Endothelial cell (in vitro differentiated cells): ENCODE measurements at places on chromosomes 1 and 21.

GRCh38 chr1:43634721-43635120, 15.2 kb upstream of the KDM4A start:
- DNase-seq, result no peak

DNA sequence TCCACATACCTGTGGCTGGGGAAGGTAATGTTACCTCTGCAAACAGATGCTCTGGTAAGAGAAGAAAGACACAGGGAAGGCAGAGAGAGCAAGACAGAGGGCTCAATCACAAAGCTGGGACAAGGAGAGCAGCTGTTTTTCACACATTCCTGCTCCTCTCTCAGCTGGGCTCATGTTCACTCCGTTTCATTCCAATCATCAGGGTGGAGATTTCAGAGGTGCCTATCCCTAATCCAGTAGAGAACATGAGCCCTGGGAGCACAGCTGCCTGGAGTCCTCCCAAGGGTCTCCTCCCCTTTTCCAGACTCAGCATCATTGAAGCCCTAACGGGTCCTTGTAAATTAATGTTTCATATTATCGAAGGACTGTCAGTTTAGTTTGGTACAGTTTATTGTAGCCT, 19.4 kb downstream of the GADD45A start:
- DNase-seq, result no peak

- DNase-seq, result no peak
Measured at GRCh38 chr1:162230517-162230916, 146.1 kb downstream of the SPATA46 start.

DNA sequence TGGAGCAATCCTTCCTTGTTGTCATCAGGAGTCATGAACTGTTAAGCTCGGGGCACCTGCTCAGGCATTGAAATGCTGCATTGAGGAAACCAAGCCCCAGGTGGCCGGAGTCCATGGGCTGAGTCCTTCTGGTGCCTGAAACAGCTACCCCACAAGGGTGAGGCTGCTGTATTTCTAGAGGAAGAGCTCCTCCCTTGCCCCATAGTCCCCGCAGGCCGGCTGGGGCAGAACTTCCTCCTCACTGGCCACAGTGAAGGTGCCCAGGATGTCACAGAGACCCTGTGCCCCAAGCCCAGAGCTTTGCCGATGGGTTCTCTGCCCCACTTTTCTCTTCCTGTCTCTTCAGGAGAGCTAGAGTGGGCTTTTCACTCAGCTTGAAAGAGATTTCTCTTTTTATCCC, 80.8 kb upstream of the GCLM start:
- no peak for DNase-seq

DNA sequence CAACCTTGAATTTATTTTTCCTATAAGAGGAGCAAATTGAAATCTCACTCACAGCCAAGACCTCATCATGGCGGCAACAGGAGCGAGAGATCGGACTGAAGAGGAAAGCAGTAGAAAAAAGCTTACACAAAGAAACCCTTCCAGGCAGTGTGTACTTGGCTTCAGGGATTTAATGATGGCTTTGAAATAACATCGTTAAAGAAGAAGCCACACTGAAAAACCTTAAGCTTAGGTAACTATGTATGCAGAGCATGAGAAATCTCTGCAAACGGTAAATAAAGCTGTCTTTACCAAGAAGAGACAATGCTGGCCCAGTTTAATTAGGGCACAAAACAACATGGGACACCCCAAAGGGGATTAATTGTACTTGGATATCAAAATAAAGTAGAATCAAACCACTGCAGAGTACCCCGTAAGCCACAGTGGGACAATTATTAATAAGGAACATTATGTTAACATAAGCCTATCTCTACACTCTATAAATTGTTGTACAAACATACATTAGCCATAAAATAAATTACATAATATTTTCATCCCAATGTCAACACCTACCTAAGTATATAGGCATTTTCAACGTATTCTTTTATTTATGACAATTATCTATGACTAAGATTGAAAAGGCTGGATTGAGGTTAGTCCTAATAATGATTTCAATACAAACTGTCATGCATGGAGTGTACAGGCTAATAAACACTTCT, 360.2 kb upstream of the CHRM3 start:
- no peak for DNase-seq

GRCh38 chr1:200228486-200228885, 181.3 kb downstream of the ZNF281 start:
- DNase-seq, result no peak

DNA sequence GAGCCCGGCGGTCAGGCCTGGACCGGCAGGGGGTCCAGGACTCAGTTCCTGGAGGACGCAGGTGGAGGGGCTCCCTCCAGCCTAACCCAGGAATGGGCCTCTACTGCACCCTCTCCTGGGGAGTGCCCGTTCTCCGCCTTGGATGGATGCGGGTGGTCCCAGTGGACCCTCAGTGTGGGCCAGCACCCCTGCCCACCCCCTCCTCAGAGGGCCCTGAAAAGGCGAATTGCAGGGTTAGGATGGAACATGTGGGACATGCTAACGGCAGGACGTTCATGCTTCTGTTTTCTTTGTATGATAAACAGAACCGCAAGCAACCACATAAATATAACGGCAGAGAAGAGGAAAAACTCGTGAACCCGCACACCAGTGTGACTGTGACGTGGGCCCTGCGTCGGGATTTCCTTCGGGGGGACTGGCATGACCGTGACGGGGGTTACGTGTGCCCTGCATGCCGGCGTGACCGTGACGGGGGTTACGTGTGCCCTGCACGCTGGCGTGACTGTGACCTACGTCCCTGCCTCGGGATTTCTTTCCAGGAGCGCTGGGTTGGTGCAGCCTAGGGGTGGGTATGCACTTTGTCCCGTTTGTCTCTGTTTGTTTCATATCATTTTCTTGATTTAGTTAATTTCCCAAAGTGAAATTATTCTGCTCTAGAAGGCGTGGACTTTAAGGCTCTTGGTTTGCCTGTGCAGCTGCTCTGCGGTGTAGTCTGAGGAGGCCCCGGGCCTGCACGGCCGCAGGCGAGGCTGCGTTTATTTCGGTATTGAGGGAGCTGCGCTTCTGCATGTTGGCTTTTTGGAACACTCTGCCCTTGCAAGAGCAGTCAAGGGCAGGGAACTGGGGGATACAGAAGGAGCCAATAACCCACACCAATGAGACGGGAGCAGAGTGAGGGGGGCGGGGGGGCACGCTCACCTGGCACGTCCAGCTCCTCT, 3.1 kb downstream of the FTCD start:
- no peak for DNase-seq

DNA sequence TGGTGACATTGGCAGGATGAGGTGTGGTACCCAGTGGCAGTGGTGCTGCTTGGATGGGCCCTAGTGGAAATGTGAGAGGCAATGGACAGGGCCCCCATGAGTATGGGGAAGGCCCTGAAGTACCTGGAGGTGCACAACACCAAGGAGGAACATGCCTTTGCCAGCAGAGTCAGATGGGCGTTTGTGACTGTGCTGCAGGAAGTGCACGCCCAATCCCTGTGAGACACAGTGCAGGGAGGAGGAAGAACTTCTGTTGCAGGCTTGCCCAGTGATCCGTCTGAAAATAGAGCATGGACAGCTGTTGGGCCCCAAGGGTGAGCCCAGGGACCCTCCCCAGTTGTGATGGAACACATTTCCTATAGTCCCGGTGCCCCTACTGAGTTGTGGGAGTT, 42.7 kb downstream of the GJA5 start:
- DNase-seq, result no peak

DNA sequence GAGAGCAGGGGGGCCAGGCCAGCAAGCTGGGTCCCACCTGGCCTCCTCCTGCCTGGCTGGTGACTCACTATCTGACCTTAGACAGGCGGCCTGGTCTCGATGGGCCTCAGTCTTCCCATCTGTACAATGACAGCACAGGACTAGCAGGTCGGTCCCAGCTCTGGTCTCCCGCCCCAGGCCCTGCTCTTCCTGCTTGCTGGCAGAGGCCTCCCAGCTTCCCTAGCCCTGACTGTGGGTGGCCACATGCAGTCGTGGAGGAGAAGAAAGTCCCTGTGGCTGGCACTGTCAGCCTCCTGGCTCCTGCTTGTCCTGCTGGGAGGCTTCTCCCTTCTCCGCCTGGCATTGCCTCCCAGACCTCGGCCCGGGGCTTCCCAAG, 817 bp downstream of the EXTL1 start:
- no peak for DNase-seq

DNA sequence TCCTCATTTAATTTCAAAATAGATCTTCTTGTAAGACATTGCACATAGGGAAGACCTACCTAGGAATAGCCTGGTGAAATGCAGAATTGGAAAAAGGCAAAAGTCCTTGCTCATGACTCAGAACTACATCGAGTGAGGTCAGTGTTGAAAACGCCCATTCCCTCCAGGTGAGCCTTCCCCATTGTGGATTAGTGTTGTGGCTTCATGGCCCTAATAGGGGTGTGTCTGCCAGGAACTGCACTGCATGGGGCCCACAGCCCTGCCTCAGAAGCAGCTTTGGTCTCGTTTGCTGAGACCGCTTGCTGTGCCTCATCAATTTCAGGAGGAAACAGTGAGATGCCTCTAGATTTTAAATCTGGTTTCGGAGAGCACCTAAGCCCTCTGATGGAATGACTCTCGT, 17.0 kb downstream of the TFF3 start:
- DNase-seq, result no peak

DNA sequence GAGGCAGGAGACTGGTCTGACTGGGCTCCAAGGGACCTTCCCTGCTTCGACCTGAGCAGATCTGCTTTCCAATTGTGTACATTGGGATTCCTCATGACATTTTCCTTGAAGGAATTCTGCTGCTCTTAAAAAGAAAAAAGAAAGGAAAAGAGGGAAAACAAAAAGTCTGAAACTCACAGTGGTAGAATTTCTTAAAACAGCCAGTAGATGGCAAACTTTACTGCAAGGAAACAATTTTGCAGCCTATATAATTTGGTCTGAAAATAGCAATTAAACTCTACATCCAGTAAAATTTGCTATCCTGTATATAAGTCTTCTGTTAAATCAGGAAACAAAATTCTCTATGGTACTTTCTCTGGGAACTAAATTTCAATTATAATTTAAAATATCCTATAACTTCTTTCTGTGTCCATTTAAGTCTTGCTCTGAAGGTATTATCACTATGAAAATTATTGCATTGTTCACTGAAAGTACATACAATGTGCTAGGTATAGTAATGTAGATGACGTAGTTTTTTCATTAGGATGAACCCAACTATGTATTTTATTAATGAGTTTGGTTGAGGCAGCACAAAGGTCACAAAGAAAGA, 59.8 kb downstream of the CRB1 start:
- no peak for DNase-seq

DNA sequence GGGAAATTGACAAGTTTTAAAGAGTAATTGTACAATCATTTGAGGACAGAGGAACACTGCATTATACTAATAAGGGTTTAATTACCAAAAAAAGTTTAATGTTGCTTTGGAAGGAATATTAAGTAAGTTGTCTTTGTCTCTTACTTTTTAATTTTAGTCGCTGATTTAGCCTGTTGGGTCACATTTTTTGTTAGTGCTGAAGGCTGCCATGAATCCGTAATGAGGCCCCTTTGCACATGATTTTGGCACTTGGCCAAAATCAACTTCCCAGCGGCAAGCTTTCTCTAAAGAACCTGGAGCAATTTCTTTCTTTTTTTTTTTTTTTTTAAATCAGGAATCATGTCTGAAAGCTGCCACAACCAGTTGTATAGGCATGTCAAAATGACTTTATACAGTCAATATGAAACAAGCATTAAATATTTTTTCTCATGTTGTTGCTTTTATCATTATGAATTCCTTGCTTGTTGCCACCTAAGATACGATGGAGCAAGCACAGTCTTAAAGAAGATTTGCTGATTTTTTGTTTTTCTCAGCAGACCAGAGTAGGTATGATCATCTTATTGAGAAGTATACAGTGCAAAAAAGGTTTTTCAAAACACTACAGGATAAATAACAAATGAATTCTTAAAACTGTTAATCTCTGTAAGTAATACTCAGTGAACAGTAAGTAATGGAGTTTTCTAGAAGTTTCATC, 690.4 kb downstream of the USP25 start:
- DNase-seq, result peak; percentile 14

- no peak for DNase-seq
Measured at GRCh38 chr1:67059346-67059745, 5.4 kb upstream of the SLC35D1 start.

GRCh38 chr1:28927266-28927647, 12.9 kb downstream of the EPB41 start:
- DNase-seq, result no peak

- no peak for DNase-seq
Measured at GRCh38 chr1:6037338-6037762, 8.3 kb upstream of the KCNAB2 start.

DNA sequence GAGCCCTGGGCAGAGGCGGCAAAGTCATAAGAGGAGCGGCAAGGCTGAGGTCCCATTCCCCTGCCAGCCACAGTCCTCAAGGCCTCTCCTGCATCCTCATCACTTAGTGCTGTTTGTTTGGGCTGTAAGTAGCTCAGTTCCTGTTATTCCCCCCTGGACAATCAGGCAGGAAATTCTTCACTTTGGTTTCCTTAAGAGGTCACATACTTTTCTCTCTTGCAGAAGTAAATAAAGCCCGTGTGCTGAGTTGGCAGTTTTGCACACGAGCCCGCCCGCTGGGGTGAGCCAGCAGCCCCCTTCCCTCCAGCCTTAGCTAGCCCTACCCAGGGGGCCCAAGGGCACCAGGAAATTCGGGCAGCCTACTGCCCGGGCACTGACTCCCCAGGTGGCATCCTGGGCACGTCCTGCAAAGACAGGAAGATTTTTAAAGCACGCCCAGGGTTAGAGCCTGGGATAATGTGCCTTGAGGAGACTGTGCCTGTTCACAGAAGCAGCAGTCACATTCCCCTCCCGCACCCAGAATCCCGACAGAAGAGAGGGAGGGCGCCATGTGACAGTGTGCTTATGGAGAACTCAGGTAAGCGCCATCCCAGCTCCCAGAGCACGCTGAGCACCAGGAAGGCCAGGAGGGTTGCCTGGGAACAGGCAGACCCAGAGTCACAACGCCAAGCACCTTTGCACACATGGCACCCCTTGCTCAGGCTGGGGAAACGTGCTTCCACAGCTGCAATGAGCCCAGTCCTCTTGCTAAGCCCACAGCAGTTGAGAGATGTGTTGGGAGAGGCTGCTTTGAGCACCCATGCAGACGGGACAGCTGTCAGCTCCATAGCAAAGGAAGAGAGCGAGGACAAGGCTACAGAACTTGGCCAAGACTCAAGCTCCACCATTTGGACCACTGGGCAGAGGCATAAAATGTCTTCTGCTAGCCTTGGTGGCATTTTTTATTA, 144.5 kb upstream of the TMEM51 start:
- peak; percentile 26 for DNase-seq

- no peak for DNase-seq
Measured at GRCh38 chr1:162421258-162422164, 9.6 kb upstream of the SH2D1B start.

- peak; percentile 30 for DNase-seq
Measured at GRCh38 chr1:59290193-59290949, 6.5 kb upstream of the FGGY start.

- DNase-seq, result no peak
Measured at GRCh38 chr1:81894867-81895266, 94.1 kb downstream of the ADGRL2 start.

- peak; percentile 84 for DNase-seq
Measured at GRCh38 chr21:42258150-42258884, 39.4 kb downstream of the ABCG1 start.

- no peak for DNase-seq
Measured at GRCh38 chr1:37718901-37719571, 26.7 kb downstream of the CDCA8 start.

- DNase-seq, result no peak
Measured at GRCh38 chr1:111598544-111598943, 21.0 kb upstream of the RAP1A start.
